ENCODE measurements at places on chromosomes 16 and 17. TPM values are rescaled to one million over a fixed set of nuclear protein-coding genes. Genes with fewer than 3 reads are reported as not detected.

PLD6 gene
- total RNA-seq: 2.3 TPM

- DNase-seq: no peak
Measured at GRCh38 chr16:10541366-10541765, 39.0 kb downstream of the EMP2 start.

DNA sequence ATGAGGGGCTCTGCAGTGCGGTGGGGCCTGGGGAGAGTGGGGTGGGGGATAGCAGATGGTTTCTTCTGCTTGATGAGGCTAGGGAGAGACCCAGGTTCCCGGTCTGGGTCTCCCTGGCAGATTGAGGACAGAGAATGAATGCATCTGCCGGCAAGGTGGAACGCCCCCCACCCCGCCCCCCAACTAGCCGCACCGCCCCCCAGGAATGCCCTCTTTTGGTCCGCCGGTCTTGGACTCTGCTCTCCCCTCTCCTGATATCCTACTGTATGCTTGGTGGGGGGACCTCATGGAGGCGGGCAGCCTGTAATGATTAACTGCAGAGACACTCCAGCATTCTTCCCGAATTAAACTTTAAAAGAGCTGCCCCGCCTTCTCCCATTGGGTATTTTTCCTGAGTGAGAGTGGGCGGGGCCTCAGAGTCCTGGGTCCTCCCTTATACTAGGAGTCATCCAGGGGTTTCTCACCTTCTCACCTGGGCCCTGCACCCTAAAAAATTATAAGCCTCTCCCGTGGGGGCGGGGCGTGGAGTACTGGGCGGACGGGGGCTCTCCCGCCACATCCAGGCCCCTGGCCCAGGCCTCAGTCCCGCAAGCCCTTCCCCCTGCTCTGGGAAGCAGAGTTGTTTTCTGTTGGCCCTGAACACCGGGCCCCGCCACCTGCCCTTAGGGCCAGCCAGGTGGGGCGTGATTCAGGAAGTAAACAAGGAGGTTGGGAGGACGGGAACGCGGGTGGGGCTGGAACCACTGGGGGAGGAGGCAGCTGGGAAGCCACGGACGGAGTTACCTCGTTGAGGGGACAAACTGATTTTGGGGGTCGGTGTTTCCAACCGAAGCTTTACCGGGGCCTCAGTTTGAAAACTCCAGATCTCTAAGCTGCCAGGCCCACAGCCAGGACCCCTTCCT, 1.5 kb downstream of the GRB7 start:
- no peak for DNase-seq

ATP1B2 gene
- total RNA-seq: not detected

UMOD gene
- total RNA-seq: not detected

DNA sequence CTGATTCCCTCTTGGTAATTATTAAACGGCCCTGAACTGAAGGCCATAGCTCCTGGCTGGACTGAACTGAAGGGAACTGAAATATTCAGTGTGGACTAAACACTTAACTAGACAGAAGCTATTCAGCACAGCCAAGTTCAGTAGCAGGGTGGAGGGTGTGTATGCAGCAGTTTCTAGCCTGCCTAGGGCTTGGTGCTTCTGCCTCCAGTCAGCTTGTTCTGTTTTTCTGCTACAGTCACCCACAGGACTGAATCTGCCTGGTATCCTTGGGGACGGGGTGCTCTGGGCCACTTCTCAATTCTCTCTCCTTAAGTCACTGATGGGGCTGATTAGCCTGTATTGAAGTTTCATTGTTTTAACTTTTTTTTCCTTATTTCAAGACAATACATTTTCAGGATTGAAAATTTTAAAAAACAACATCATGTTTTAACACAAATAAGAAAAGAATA, 77.1 kb downstream of the WWP2 start:
- DNase-seq: no peak

- DNase-seq: no peak
Measured at GRCh38 chr17:45221081-45222013, at the start of gene FMNL1. TSS of gene FMNL1 (plus strand) at chr17:45221885. CDS start at chr17:45222125, 240 bp downstream.

DNA sequence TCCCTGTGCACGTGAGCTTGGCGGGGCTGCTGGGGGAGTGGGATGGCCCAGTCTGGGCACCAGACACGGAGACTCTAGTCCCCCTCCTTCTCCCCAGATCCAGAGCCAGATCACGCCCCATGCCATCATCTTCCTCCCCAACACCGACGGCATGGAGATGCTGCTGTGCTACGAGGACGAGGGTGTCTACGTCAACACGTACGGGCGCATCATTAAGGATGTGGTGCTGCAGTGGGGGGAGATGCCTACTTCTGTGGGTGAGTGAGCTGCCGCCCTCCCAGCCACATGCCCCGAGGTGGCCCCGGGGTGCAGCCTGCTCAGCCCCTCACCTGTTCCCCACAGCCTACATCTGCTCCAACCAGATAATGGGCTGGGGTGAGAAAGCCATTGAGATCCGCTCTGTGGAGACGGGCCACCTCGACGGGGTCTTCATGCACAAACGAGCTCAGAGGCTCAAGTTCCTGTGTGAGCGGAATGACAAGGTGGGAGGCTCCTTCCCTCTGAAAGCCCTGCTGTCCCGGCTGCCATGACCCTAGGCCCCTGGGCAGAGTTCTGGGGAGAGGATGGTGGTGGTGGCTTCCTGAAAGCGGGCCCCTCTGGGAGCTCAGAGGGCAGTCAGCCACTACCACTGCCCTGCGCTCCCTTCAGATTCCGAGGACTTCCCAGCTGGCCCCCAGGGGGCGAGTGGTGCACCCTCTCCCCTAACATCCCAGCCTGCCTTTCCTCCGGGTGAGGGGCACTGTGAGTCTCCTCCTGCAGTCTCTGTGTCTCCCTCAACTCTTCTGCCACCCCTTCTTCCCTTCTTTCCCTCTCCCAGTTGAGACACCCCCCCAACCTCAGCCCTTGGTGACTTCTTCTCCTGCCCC, 2.8 kb upstream of the C17orf107 start:
- DNase-seq: no peak

- no peak for DNase-seq
Measured at GRCh38 chr17:67274466-67274865, 29.5 kb upstream of the HELZ start.

GRCh38 chr16:15682105-15682570, 32.1 kb downstream of the NDE1 start:
- peak; percentile 52 for DNase-seq

GRCh38 chr17:81277946-81278693, 17.0 kb downstream of the SLC38A10 start:
- DNase-seq: no peak

C16orf92 gene
- not detected for total RNA-seq

- no peak for DNase-seq
Measured at GRCh38 chr17:69405096-69405495, 9.4 kb upstream of the MAP2K6 start.

DNA sequence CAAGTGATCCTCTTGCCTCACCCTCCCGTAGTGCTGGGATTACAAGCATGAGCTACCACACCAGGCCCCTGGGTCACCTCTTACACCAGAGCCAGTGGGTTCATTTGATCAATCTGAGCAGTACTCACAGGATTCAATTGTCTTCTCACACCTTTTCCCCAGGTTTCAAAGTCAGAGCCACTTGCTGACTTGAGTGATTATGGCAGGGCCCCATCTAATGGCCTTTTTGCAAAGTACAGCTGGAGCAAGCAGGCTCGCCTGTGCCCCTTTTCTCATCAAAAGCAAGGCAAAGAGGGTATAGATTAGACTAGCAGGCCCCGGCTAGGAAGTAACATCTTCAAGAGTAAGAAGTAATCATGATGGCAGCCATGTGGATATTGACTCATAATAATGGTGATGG, 114.8 kb upstream of the NOL11 start:
- DNase-seq: no peak

GRCh38 chr17:74148446-74148845, 55.0 kb upstream of the RPL38 start:
- no peak for DNase-seq

- DNase-seq: no peak
Measured at GRCh38 chr17:32602396-32602795, 115.6 kb downstream of the CDK5R1 start.

DNA sequence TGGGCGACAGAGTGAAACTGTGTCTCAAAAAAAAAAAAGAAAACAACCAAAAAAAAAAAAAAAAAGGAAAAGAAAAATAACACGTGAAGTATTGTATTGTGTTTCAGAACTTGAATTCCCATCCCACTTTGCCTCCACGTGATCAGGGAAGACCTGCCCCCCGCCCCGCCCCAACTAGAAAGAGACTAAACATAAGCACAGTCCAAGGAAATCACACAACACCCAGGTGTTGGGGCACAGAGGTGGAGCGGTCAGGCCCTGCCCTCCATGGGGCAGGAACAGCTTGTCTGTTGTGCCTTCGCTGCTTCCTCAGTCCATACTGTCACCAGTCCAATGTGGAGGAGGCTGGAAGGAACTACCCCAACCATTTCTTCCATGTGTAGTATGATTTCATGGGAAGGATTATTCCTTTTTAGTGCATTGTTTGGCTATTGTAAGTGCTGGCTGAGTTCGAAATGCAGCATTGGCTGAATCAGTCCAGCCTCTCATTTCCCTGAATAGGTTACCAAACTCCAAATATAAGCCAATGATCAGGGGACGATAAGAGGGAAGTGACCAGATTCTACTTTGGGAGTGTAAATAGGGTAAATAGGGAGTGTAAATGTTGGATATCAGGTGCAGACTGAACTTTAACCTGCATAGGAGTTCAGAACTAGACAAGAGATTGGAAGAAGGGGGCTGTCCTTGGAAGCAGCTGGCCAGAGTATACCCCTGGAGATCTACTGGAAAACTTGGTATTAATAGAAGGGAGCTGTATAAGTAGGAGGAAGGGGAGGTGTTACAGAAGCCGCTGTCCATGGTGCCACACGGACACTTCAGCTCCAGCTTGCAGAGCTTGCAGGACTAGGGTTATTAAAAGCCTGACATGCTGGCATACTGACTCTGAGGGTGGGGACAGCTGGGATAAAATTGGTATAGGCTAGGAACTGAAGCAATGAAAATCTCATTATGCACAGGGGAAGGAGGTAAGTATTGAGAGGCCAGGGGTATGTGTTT, 50.7 kb downstream of the TANGO6 start:
- DNase-seq: no peak

GRCh38 chr17:78398390-78398789, 19.9 kb downstream of the PGS1 start:
- DNase-seq: no peak

CES5A gene
- total RNA-seq: not detected

DNA sequence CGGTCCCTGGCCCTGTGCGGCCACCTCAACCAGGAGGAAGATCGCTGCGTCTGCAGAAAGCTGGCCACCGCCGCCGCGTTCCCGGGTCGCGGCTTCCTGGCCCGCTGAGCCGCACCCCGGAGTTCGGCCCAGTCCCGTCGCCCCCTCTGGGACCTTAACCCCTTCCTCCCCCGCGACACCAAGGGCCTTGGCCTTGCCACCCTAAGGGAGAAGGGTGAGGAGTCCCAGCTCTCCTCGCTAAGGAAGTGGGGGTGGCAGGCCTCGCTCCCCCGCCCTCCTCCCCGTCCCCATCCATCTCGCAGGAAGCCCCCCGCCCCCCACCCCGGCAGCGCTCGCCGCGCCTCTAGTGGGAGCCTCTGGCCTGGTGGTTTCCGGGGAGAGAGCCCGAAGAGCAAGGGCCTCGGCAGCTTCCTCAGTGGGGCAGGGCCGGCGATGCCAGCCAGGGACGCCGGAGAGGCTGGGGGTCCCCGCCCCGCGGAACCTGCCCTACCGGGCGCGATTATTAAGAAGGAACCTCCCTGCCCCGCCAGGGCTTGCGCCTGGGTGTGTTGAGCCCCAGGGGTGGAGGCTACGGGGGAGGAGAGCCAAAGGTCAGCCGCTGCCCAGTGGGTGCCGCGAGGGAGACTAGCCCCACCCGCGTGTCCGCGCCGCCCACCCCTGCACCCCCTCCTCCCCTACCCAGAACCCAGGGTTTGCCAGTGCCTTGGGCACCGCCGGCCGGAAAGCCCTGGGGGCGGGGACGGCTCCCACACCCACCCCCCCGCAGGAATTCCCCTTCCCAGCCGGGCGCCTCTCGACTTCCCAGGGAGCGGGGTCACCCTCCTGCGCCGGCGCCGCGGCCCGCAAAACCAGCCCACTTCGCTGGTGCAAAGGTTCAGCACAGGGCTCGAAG, 6.8 kb downstream of the CBX4 start:
- no peak for DNase-seq

DNA sequence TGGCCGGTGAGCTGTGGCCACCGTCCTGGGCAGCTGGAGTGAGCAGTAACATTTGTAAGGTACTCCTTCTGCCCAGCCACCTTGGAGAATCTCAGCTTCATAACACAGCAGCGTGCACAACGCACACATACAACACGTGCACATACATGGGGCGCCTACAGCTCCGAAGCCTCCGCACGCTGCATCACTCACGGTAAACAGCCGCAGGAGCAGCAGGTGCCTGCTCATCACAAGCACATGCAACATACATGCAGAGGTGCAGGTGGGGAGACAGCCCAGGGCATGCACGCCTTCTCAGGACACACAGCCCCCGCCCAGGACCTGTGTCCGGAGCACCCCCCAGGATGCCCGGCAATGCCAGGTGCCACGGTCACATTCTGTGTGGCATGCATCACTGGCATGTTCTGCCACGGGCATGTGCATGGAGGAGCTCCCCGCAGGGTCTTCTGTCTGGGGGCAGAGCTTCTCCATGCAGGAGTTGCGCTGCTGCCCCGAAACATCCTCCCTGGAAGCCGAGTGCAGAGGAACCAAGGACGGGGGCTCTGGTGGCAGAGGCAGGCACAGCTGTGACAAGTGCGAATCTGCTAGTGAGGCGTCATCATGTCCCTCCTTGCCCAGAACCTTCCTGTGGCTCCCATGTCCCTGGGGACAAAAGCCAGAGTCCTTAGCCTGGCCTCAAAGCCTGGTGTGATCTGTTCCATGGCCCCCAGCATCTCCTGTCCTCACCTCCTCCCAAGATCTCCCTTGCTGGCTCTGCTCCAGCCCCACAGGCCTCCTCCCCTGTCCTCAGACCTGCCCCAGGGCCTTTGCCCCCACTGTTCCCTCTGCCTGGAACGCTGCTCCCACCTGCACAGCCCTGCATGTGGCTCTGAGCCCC, 184.0 kb upstream of the GSE1 start:
- DNase-seq: no peak

GRCh38 chr17:81291662-81292061, 3.4 kb downstream of the SLC38A10 start:
- no peak for DNase-seq

- DNase-seq: peak; percentile 67
Measured at GRCh38 chr17:82457929-82458178, 687 bp upstream of the NARF start.

DNA sequence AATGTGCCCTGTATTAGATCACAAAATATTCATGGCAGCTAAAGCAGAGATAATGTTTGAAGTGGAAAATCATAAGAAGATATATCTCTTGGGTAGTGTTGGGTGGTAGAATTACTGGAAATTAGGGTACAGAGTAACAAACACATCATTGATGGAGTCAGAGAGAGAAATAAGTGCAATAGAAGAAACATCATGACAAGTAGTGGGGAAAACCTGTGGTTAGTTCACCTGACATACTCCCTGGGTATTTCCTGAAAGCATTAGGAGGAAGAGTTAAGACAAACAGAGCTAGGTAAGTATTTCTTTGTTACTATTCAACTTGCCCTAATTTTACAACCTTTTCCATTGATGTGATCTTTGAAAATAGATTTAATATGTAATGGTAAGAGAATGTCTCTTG, 691.9 kb upstream of the SOX9 start:
- no peak for DNase-seq

- DNase-seq: no peak
Measured at GRCh38 chr17:83151442-83152226, 72.2 kb downstream of the METRNL start.

GRCh38 chr17:18262641-18263040, 2.2 kb downstream of the MIEF2 start:
- DNase-seq: no peak

TPSG1 gene
- total RNA-seq: not detected

Measured in glomerular endothelial cell (primary cell).